Immature natural killer cell (primary cell): ENCODE measurements at places on chromosomes 1 and 21.

- DNase-seq, result no peak
Observed at GRCh38 chr1:29777522-29777921, 541.2 kb downstream of the PTPRU start.

DNA sequence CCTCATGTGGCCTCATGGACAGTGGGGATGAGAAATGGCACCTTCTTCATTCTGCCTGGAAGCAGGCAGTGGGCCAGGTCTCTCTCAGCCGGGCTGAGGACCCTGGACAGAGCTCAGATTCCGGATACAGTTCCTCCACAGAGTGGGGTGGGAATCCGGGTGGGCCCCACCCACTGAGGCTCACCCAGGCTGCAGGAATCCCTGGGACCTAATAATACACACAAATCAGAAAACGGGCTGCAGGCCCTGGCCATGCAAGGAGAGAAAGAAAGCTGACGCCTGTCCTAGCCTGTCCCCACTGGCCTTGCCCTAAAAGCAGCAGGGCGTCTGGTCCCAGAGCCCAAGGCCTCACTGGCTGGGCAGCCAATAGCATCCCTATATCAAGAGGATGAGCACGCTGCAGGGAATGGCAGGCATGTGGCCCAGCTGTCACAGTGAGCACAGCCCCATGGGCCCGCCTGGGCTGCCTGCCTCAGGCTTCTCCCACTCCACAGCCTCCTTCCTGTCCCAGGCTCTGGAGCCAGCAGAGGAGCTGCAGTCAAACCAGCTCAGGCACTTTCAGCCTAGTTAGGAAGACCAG is 25.3 kb downstream of the ACTA1 start:
- DNase-seq, result no peak

GRCh38 chr1:22936681-22937080 is 36.0 kb downstream of the LACTBL1 start:
- DNase-seq, result no peak

DNA sequence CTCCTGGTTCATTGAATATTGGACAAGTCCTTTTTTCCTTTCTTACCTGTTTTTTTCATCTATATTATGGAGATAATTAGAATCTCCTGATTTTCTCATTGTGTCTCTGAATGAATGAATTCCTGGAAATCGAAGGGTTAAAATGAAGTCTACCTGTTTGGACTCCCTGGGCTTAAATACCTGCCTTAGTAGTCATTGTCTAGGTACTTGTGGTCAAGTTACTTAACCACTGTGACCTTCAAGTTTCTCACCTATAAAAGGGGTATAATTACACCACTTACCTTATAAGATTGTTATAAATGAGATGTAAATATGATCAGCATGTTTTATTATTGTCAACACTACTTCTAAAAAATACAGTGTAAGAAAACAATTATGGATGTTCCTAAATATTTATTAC is 9.0 kb upstream of the TBX19 start:
- no peak for DNase-seq

- DNase-seq, result no peak
Observed at GRCh38 chr1:16433030-16433429, 4.2 kb downstream of the SPATA21 start.

DNA sequence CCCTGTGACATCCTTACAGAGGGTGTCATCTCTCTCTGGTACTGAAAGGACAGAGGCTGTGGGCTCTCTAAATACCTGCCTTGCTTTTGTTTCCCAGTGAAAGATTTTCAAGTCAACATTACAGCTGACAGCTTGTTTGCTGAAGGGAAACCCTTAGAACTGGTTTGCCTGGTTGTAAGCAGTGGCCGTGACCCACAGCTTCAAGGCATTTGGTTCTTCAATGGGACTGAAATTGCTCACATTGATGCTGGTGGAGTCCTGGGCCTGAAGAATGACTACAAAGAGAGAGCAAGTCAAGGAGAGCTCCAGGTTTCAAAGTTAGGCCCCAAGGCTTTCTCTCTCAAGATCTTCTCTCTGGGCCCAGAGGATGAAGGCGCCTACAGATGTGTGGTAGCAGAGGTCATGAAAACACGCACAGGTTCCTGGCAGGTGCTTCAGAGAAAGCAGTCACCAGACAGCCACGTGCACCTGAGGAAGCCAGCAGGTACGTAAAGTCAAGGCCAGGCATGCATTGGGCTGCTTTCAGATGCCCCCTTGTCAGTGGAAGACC is 11.8 kb downstream of the CD101 start:
- DNase-seq, result no peak

- DNase-seq, result no peak
Observed at GRCh38 chr1:151728151-151729054, 7.1 kb downstream of the RIIAD1 start.

- no peak for DNase-seq
Observed at GRCh38 chr1:15353839-15354579, 55.7 kb upstream of the EFHD2 start.

DNA sequence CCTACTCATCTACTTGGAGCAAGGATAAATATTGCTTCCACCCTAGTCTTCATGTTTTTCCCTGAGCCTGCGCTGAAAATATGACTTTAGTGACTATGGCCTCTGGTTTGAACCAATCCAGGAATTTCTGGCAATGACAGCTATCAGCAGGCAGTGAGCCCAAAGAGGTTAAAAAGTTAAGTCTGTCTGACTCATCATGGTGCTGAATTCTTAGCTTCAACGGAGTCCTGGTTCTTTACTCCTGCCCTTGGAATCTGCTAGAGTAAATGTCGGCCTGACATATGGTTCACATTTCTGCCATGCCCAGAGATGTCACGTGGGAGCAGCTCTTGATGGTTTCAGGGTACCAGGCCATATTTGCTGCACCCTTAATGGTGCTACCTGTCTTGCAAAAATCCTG is 351.6 kb upstream of the PLXNA2 start:
- DNase-seq, result no peak

GRCh38 chr1:29865051-29865450 is 628.7 kb downstream of the PTPRU start:
- DNase-seq, result no peak

DNA sequence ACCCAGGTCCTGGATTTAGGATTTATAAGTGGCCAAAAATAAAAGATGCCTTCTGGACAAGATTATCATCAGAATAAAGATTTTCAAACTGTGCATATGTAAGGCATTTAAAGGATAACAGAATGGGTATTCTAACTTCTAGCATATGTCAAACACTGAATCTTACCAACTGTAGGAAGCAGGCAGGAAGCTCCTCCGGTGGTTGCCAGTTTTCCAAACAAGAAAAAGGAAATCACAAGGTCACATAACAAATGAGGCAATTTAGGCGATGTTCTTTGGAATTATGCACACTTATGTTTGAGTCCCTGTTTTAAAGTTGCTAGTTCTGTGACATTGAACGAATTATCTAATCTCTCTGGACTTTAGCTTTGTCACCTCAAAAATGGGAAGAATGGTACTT is 48.9 kb downstream of the ATP6V1G3 start:
- no peak for DNase-seq

DNA sequence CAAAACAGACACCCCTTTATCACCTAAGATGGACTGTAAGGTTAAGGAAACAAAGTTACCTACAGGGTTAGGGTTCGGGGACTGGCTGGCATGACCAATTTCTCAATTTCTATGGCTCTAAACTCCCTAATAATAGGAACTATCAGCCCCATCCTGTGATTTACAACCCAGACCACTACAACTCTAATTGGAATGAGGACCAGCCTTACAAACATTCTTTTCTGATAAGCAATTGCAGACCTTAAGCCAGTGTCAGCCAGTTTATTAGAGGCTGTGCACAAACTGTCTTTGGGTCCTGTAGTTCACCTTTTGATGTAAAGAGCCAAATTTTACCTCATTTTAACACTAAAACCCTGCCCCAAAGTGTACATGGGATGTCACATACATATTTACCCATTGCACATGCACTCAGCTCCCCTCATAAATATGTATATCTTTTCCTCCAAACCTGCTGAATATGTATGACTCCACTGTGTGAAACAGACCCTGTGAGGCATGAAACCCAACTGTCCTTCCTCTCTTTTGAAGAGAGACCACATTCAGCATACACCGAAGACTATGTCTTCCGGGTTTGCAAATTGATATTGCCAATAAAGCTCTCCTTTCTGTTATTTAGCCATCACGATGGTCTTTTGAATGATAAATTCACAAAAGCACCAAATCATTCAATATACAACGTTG is 7.3 kb upstream of the APP start:
- DNase-seq, result no peak

DNA sequence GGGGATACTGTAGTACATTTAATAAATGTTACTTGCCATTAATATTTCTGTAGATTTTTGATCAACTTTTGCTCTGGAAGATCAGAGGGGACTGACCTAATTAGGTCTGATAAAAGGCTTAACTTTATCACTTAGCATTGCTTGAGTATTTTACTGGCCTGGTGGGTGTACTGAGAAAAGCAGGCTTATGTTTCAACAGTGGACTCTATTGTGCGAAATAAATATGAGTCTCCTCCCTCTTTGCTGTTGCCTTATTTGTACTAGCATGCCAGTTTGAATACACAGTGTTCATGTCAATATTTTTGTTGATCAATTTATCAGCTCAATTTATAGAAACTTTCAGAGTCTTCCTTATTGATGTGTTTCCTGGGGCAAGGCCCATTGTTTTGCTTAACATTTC is 49.1 kb downstream of the EBNA1BP2 start:
- no peak for DNase-seq

- no peak for DNase-seq
Observed at GRCh38 chr1:72280711-72281110, 1.6 kb downstream of the NEGR1 start.

DNA sequence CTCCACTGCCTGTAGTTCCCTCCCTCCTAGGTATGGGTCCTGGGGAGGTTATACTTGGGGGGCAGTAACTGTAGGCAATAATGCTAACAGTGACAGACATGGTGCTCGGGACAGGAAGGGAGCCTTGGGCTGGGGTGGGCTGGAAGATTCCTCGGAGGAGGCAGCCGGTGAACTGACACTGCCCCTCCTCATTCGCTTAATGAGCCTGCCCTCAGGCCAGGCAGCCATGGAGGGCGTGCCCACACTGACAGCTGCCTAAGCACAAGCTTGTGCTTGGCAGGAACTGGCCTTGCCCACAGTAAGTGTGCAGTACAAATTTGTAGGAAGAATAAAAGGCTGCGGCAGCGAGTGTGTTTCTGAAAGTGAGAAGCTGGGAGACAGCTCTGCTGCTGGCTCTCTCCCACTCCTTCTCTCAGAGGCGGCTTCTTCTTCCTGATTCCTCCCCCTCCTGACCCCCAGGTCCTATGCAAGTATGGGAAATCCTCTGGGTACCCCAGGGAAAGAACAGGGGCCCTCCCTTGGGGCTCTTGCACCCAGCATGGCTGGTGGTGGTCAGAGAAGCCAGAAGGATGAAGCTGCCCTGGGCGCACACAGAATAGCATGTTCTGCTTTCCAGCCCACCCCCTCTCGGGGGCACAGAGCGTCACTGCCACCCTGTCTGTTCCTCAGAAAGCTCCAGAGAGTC is 23.6 kb downstream of the OPTC start:
- DNase-seq, result no peak

- DNase-seq, result no peak
Observed at GRCh38 chr1:167289966-167290365, 69.3 kb downstream of the POU2F1 start.

DNA sequence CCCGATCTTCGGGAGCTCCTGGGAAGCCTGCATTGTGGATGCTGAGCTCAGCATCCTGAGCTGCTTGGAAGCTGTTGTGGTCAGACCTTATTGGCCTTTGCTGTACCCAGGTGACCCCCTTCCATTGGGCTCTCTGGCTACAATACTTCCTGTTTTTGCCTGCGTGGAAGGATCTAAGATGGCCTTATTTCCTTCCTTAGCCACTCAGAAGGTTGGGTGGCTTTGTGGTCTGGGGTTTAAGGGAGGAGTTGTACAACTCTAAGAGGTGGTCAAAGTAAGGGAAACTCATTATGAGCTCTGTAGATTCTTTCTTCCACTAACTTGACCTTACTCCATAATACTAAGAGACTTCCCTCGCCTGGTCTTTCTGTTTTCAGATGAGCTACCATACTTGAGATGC is 17.7 kb downstream of the PFKFB2 start:
- DNase-seq, result peak; percentile 43

GRCh38 chr1:196091397-196092135 is 516.7 kb downstream of the KCNT2 start:
- no peak for DNase-seq

GRCh38 chr1:58922302-58923089 is 138.6 kb upstream of the JUN start:
- no peak for DNase-seq

DNA sequence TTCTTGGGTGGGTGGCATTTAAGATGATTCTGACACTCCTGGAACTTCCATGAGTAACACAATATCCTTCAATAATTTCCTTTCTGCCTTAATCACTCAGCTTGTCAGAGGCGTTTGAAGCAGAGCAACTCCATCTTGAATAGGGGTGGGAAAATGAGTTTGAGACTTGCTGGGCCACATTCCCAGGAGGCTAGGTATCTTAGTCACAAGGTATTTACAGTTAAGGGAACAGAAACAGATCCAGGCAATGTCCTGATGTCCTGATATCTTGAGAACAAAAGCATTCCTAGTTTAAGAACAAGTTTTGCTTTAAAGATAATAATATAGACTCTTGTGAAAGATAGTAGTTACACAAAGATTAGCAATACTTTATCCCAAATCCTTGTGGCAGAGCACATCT is 76.6 kb upstream of the KIAA0040 start:
- no peak for DNase-seq

- no peak for DNase-seq
Observed at GRCh38 chr1:172343240-172344160, 77.0 kb upstream of the C1orf105 start.

GRCh38 chr1:3251807-3252428 is 182.9 kb downstream of the PRDM16 start:
- no peak for DNase-seq

GRCh38 chr1:226882631-226883409 is 12.4 kb downstream of the PSEN2 start:
- peak; percentile 49 for DNase-seq

DNA sequence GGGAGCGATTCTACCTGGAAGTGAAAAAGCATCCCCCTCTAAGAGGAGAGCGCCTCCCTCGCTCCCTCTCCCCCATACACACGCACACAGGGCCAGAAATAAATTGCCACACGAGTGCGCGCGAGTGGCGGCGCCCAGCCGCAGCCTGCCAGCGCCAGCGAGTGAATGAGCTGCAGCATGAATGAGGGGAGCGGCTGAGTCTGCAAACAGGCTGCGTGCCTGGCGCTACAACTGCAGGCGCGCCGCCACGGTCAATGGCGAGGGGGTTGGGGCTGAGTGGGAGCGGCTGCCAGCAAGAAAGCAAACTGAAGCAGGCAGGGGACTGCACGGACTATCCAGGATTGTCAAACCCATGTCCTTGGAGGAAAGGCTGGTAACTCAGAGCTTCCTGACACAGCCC is 2.2 kb downstream of the CAMK1G start:
- DNase-seq, result no peak

GRCh38 chr1:112255080-112255479 is 140.9 kb upstream of the CTTNBP2NL start:
- no peak for DNase-seq

DNA sequence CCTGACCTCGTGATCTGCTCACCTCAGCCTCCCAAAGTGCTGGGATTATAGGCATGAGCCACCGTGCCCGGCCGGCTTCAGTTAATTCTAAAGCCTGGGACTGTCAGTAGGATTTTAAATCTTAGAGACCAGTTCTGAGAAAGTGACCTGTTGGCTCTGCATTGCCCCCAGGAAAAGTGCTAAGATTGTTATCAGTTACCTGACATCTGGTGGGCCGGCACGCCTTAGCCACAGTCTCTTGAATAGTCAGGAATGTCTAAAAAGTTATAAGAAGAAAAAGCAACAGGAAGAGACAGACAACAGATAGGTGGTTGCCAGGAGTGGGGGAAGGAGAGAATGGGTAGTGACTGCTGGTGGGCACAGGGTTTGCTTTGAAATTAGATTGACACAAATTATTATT is 35.1 kb downstream of the RABGAP1L start:
- DNase-seq, result no peak
